ENCODE measurements at places on chromosomes 6 and 20.

- DNase-seq, result no peak
Observed at GRCh38 chr6:20540683-20541082, 6.4 kb downstream of the CDKAL1 start.

- DNase-seq, result no peak
Observed at GRCh38 chr6:65229825-65230224, 477.2 kb downstream of the EYS start.

GRCh38 chr6:116482780-116483179, 21.6 kb downstream of the CALHM6 start:
- DNase-seq, result no peak

- no peak for DNase-seq
Observed at GRCh38 chr6:141050471-141050870, 1082.3 kb upstream of the GJE1 start.

DNA sequence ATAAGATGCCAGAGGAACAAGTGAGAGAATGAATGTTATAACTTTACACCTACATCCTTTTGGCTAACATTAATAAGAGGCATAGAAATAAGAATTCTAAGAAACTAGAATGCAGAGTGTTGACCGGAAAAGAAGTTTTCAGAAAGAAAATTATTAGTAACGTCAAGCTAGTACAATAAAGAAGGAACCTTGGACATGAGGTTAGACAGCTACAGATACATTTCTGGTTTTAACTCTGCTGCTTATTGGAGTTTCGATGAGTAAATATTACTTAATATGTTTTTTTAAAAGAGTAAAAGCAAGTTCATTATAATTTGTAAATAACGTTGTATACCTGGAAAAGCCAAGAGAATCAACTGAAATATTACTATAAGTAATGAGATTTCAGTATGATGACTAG, 22.7 kb downstream of the TAB2 start:
- no peak for DNase-seq

- DNase-seq, result no peak
Observed at GRCh38 chr20:18857640-18858039, 44.1 kb downstream of the SCP2D1 start.
